Left renal cortex interstitium (tissue), 4 donors: ENCODE measurements at places on chromosomes 7 and 10. TPM values are rescaled to one million over a fixed set of nuclear protein-coding genes. Genes with fewer than 3 reads are reported as not detected.
A peak's percentile ranks its signal among the peaks of the same experiment; 100 is the strongest.

SMKR1 gene
- 4.9 TPM for polyA plus RNA-seq

GRCh38 chr10:112778579-112778978 lies 171.5 kb upstream of the TCF7L2 start:
- DNase-seq: no peak

GRCh38 chr10:16470747-16471146 lies 33.9 kb downstream of the PTER start:
- no peak for DNase-seq

CRHR2 gene
- polyA plus RNA-seq: 0.32 TPM

GRCh38 chr7:94578614-94579013 lies 69.0 kb downstream of the CASD1 start:
- no peak for DNase-seq

GNGT1 gene
- polyA plus RNA-seq: 0.21 TPM

GRCh38 chr10:49297818-49298670 lies 926 bp upstream of the C10orf71 start:
- no peak for DNase-seq

DNA sequence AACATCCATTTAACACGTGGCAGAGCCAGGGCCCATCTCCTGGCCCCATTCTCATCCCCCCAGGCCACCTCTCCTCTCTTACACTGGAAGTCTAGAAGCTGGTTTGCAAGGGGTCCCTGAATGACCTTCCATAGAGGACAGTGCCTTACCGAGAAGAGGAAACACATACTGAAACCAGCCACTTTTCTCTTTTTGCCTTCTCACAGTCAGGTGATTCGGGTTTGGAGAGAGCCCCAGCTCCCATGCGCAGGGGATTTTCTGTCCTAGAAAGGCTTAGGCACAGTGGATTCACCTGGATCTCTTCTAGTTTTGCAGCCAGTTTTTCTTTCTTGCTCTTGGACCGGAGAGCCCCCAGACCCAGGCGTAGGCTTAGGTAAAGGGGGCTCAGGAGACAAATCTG lies 334.1 kb upstream of the C7orf33 start:
- no peak for DNase-seq

GRCh38 chr7:69564454-69565417 lies 33.5 kb upstream of the AUTS2 start:
- DNase-seq: peak; percentile 39

LYZL2 gene
- not detected for polyA plus RNA-seq

C7orf33 gene
- polyA plus RNA-seq: not detected

DNA sequence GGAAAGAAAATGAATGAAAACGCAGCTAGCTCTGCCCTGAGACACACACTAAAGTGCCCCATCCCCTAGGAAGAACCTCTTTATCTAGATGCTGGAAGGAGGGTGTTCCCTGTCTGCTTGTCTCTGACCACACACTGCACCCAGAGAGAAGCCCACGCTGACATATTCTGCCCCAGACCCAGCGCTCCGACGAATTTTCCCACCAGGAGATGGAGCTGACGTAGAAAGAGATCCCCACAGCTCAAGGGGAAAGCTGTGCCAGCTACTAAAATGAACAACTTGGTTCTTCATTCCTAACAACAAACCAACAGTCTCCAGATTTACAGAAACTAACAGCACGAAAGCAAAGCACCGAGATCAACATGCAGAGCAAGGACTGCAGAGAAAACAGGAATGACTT lies 73.3 kb downstream of the KIAA1549 start:
- DNase-seq: no peak

SPDYE5 gene
- 8.4 TPM for polyA plus RNA-seq

- no peak for DNase-seq
Measured at GRCh38 chr7:133709036-133709880, 417.9 kb upstream of the LRGUK start.

DNA sequence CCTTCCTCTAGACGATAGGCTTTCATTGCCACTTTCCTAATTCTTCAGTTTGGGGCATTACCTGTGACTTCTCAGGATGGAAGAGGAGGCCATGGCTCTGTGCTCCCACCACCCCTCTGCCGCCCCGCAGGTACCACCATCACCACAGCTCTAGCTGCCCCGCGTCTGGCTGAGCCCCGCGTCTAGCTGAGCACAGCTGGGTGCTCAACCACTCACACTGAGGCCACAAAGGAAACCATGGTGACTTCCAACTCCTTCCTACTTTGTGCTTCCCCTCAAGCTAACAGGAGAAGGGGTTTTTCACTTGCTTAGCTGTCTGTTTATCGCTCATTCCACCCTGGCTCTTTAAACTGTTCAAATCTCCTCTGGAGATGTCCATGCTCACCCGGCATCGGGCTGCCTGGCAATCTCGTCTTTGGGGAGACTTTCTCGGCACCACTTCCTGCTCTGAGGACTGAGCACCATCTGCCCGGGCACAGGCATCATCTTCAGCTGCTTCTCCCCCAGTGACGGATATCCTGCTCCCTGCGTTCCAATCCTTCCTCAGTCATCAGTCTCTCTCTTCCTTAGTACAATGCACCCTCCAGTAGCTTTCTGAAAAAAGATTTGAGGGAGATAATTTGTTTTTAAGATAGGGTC lies 59.4 kb downstream of the MAD1L1 start:
- no peak for DNase-seq

DNA sequence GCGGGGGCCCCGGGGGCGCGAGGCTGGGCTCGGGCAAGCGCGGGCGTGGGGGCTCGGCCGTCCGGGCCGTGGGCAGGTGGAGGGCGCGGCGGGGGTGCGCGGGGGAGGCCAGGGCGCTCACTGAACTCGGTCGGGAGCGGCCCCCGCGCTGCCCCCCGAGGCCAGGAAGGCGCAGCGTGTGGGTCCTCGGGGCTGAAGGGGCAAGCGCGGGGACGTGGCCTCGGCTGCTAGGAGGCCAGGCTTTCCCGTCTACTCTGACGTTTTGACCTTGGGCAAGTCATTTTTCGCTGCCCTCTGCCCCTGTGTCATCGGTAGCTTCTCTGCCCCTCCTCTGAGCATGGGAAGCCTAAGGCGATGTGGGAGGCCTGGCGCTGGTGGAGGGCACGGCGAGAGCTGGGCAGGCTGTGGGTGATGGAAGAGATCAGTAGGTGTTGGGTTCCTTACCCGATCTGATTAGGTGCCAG lies 441 bp downstream of the FBH1 start:
- no peak for DNase-seq

RNF32 gene
- 3.3 TPM for polyA plus RNA-seq

DNA sequence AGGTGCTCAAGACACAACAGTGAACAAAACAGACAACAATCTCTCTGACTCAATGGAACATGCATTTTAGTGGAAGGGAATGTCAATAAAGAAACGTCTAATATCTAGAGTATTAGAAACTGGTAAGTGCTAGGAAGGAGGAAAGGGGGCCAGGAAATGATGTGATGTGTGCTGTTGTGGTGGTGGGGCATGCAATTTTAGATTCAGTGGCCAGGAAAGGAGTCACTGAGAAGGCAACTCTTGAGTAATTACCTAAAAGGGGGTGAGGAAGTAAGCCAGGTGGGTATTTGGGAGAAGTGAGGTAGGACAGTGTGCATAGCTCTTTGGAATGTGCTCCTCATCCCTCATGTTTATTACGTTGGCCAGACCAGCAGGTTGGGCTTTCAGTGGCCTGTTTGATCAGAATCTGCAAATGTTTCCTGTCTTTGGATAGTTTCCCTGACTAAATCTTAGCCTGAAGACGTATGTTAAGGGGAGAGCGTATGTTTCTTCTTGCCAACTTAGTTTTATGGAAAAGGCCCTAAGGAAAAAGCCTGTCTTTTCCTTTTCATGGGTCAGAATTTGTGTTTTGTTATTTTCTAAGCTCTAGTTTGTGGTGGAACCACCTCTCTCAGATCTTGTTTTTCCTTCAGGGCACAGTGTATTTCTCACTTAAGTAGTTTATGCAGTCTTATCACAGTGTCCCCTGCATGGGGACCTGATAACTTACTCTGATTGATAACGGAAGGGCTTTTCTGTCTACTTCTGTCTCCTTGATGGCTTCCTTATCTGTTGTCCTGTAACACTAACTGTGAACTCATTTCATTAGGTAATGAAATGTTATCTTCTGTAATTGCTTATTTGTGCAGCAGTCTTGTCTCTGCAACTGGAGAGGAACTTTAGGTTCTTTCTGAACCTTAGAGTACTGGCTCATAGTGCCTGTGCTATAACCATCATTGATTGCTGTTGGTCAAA lies 203.7 kb downstream of the AUTS2 start:
- no peak for DNase-seq

DNA sequence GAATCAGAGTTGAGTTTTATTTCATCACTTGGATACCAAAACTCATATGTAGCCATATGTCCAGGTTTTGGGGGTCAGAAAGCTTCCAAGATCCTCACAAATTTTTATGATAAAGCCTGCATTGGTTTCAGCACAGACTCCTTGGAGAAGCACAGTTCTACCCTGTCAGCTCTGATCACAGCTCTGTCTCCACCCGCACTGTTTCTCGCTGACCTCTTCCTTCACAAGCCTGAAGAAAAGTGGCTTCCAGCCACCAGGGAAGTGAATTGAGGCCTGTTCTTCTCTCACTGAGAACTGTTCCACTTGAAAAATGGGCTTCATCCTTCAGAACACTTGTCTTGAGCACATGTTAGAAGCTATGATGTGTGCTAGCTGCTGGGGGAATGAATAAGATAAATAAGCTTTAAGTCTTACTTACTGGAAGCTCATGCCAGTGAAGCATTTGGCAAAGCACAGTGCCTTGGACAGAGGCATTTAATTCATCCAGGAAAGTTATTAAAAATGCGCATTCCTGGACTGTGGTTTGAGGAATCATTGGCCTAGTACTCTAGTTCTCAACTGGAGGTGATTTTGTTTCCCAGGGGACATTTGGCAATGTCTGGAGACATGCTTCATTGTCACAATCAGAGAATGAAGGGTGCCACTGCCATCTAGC lies 133.6 kb downstream of the BMPER start:
- no peak for DNase-seq

AGR2 gene
- 70.8 TPM for polyA plus RNA-seq

KCNMA1 gene
- 4.1 TPM for polyA plus RNA-seq

DNA sequence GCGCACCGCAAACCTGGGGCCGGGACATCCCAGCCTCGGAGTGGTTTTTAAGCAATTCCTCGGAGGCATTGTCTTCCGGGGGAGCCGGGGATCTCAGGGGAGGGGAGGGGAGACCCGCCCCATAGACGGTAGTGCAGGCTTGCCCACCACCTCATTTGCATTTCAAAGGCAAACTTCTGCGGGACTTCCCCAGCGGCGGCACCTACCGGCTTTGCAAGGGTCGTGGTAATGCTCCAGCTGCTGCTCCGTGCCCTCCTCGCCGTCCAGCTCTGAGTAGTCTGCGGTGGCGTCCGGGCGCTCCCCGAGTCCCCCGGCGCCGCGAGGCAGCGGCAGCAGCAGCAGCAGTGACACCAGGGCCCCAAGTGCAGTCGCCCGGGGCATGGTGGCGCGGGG lies 425 bp downstream of the TLL2 start:
- no peak for DNase-seq

DNA sequence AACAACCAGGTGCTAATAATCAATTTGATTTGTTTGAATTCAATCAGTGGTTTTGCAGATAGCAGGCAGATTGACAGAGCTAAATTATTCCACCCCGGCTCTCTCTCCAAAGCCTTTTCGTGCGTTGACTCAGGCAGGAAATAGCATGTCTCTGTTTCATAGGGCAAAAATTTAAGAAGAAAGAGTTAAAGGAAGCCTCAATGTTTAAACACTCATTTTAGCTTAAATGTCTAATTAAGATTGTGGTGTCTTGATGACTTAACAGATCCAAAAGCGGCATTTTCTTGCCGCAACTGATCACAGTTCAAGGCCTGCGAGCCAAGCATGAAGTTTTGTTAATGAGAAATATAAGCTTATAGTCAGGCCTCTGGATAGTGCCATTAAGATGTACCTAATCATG lies 1051.1 kb upstream of the AUTS2 start:
- DNase-seq: no peak
